Putamen (tissue), 1 donor: ENCODE measurements at places on chromosomes 11 and 22.

DNA sequence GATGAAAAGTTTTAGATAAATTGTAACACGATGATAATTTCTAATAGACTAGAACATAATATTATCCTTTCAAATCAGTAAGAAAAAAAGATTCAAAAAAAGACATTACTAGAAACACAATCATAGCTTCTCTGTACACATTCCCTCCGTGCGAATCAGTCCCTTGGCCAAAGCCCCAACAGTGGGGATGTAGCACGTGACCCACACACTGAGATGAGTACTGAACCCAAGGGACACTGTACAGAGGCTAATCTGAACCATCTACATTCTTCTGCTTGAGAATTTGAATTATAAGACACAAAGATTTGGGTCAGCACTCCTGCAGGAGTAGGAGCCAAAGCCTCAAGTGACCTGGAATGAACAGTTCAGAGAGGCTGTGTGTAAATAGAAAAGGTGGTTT lies 353.7 kb downstream of the INSC start:
- no peak for DNase-seq

DNA sequence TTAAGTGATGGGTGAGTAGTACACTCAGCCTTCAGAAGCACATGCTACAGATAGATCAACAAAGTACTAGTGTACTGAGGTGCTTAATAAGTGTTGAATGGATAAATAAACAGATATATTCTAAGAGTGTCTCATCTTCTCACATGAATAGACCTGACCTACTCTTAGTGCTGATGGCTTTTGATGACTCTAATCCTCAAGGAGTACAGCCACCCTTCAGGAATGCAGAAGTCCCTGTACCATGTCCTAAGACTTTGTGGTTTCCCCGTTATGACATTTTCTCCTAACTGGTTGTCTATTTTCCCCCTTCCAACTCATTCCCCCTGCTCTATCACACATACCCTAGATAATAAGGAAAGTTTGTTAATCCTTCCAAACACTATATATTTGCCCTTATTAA lies 61.6 kb downstream of the C11orf65 start:
- no peak for DNase-seq

GRCh38 chr11:11446967-11447366 lies 93.9 kb upstream of the CSNK2A3 start:
- no peak for DNase-seq

GRCh38 chr11:95907476-95907875 lies 16.4 kb downstream of the MTMR2 start:
- no peak for DNase-seq

GRCh38 chr11:110425751-110426545 lies 3.8 kb upstream of the FDX1 start:
- no peak for DNase-seq

GRCh38 chr11:64859542-64860414 lies 15.3 kb upstream of the CDC42BPG start:
- no peak for DNase-seq

DNA sequence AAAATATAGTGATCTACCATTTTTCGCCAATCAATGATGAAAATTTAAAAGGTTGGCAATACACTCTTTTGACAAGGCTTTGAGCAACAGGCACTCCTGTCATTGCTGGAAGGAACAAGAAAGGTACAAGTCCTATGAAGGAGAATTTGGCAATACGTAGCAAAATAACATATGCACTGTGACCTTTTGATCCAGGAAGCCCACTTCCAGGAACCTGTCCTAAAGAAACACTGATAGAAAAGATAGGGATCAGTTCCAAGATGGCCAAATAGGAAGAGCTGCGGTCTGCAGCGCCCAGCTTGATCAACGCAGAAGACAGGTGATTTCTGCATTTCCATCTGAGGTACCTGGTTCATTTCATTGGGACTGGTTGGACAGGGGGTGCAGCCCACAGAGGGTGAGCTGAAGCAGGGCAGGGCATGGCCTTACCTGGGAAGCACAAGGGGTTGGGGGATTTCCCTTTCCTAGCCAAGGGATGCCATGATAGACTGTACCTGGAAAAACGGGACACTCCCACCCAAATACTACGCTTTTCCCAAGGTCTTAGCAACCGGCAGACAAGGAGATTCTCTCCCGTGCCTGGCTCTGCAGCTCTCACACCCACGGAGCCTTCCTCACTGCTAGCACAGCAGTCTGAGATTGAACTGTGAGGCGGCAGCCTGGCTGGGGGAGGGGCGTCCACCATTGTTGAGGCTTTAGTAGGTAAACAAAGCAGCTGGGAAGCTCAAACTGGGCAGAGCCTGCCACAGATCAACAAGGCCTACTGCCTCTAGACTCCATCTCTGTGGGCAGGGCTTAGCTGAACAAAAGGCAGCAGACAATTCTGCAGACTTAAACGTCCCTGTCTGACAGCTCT lies 69.7 kb upstream of the GALNT18 start:
- no peak for DNase-seq

- no peak for DNase-seq
These were observed 185.8 kb upstream of the POU2AF2 start for GRCh38 chr11:111059726-111060125.

- DNase-seq = peak; percentile 17
These were observed 85.8 kb downstream of the FANCF start for GRCh38 chr11:22539821-22540256.

- no peak for DNase-seq
These were observed 122.2 kb downstream of the DCDC1 start for GRCh38 chr11:31247321-31247720.

GRCh38 chr11:65489035-65489705 lies 9.7 kb upstream of the MALAT1 start:
- peak; percentile 71 for DNase-seq

DNA sequence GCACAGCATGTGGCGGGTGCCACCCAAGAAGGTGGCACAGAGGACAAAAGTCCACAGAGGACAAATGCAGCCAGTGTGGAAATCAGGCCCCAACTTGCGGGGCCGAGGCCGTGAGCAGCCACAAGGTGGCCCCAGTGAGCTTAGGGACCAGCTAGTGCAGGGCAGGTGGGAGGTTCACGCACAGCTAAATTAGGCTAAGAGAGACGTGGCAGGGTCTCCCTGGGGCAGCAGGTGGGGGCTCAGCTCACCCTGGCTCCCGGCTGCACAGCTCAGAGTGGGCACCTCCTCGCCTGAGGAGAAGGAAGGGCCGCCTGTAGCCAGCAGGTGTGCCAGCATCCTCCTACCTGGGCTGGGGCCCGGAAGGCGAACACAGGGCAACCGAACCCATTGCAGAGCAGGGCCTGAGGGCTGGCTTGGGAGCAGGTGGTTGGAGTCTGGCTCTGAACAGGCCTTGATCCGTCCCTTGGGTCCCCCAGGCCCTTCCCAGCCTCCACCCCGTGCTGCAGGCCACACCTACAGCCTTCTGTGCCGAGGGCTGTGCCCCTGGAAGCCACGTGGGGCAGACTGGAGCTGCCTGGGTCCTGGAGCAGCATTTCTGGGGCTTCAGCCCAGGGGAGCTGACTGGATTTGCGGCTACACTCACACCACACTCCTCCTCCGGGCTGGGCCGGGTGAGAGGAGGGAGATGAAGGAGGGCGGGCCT lies 26.1 kb upstream of the CELSR1 start:
- DNase-seq = no peak

DNA sequence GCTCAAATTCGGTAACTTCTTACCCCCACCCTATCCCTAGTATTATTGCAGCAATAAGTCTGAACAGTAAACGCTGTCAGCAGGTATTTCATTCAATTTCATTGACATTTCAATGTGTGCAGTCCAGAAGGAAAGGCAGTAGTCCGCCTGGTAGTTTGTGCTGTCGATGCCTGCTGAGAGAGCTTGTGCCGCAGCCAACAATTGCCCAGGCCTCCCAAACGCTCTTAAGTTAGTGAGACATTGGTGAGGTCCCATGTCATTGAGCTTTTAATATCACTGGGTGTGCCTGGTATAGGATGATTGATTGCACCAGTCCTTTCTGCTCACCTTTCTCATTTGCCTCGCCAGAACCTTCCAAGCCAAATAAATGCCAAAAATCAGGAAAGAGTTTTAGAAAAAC lies 28.1 kb downstream of the ALKBH3 start:
- no peak for DNase-seq

GRCh38 chr11:66479394-66480116 lies 679 bp upstream of the DPP3 start:
- no peak for DNase-seq

DNA sequence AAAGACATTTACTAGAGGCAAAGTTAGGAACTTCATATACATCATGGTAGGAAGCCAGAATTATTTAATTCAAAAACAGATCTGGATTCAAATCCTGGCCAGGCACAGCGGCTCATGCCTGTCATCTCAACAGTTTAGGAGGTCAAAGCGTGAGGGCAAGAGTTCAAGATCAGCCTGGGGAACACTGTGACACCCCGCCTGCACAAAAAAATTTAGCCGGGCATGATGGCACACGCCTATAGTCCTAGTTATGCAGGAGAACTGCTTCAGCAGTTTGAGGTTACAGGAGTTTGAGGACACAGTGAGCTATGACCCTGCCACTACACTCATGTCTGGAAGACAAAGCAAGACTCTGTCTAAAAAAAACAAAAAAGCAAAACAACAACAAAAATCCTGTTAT lies 8.9 kb downstream of the MRTFA start:
- no peak for DNase-seq

DNA sequence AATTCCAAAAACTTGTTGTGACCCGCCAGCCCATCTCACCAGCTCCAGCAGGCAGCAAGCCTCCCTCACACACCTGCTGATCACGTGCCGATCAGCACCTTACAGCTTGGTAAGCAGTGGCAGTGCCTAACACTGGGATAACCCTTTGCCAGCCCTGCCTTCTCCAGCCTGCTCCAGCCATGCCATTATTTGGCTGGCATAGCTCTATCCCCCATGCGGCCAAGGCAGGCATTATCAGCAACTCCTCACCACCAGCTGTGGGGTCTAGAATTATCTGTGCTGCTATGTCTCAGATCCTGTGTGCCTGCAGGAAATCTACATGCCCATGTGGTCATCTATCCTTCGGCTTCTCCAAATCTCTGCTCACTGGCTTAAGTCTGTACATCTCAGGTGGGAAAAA lies 215.0 kb downstream of the ST3GAL4 start:
- no peak for DNase-seq

DNA sequence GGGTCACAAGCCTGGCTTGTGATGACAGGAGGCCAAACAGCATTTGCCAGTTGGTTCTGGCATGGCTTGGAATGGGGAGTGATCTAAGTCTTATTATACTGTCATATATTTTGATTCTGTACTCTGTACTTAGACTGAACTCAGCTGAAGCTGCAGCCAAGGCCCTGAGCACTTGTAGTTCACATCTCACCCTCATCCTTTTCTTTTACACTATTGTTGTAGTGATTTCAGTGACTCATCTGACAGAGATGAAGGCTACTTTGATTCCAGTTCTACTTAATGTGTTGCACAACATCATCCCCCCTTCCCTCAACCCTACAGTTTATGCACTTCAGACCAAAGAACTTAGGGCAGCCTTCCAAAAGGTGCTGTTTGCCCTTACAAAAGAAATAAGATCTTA lies 843 bp downstream of the OR56B1 start:
- no peak for DNase-seq

DNA sequence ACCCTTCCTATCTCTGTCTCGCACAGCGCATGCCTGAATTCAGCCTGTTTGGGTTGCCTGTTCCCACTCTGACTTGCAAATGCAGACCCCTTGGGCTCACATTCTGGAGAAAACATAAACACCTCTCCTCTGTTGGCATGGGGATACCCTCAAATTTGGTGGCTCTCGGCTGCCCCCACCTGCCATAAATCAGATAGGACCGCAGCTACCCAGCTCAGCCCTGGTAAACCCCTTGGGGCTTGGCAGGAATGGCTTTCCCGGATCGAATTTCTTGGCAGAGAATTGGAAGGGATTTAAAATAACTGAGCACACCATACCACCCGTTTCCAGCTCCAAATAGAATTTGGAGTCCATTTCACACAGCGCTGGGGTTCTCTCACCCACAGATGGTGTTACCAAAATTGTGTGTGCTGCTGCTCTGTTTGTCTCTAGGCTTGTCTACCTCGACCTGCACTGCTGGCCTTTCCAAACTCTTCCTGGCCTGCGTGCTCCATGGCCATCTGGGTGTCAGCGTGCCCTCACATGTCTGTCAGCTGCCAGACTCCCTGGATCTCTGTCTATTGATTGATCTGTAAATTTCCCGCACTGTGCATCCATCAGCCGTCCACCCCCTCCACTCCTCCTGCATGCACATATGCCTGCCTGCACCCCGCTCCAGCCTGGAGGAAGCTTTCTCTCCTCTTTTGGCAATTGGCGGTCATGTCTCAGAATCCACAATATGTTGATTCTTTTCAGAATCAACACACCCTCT lies 134.0 kb downstream of the NTM start:
- peak; percentile 77 for DNase-seq

- no peak for DNase-seq
These were observed 26.0 kb upstream of the FADD start for GRCh38 chr11:70176940-70177689.

- no peak for DNase-seq
These were observed 9.6 kb upstream of the CBLIF start for GRCh38 chr11:59854871-59855270.

- DNase-seq = no peak
These were observed 144.2 kb downstream of the TRIM29 start for GRCh38 chr11:119993722-119994121.

GRCh38 chr11:62680825-62681240 lies 2.0 kb upstream of the UBXN1 start:
- no peak for DNase-seq

DNA sequence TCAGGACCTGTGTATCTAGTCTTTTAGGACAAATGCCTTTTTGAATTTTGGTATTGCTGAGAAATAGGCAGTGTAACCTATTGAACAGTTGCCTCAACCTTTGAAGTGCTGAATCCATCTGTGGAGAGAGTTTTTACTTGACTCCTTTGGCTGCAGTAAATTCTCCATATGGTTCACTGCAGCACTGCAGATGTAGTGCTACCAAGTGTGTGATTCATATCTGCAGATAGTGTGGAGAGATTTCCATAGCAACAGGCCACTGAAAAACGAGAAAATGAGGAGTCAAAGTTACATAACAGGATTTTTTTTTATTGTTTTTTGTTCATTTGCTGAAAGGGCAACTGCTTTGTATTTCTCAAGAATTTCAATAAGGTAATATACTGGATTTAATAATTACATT lies 356.1 kb downstream of the RAB38 start:
- DNase-seq = peak; percentile 52

GRCh38 chr22:26983311-26983710 lies 325.9 kb downstream of the MIAT start:
- DNase-seq = no peak

DNA sequence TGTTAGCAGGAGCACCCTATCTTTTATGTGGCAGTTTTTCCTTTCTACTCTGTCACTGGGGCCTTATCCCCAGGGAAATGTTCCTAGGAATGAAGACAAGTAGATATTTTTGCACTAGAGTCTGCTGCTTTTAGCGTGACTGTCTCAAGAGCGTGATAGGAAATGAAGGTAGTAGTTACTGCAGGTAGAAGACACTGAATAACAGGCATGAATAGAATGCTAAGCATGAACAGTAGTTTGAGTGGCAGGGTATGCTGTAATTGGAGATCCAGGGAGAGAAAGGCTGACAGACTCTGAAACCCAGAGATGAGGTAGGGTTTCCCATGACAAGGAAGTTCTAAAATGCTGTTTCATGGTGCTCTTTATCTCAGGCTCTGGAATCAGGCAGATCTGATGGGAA lies 475.1 kb downstream of the NELL1 start:
- no peak for DNase-seq
